Stimulated activated CD4-positive, alpha-beta T cell treated with anti-CD3 and anti-CD28 coated beads, Interleukin-4, amount 100 ng/mL, for 1 hour (primary cell): ENCODE measurements at places on chromosomes 7 and 10.

DNA sequence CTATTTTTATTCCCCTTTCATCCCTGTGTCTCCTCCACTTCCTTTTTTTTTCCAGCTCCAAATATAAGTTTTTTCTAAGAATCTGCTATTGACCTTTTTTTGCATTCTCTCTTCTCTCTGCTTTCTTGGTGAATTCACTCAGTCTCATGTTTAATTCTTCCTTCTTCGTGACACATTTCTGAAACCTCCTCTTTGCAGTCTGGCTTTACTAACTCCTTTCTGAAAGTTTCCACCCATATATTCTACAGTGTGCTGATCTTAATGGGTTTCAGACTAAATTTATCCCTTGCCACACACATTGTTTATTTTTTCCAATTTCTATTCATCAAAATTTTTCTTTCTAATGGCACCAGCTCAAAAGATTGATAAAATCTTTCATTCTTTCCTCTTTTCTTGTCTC is 47.8 kb upstream of the CALD1 start:
- DNase-seq, result no peak

DNA sequence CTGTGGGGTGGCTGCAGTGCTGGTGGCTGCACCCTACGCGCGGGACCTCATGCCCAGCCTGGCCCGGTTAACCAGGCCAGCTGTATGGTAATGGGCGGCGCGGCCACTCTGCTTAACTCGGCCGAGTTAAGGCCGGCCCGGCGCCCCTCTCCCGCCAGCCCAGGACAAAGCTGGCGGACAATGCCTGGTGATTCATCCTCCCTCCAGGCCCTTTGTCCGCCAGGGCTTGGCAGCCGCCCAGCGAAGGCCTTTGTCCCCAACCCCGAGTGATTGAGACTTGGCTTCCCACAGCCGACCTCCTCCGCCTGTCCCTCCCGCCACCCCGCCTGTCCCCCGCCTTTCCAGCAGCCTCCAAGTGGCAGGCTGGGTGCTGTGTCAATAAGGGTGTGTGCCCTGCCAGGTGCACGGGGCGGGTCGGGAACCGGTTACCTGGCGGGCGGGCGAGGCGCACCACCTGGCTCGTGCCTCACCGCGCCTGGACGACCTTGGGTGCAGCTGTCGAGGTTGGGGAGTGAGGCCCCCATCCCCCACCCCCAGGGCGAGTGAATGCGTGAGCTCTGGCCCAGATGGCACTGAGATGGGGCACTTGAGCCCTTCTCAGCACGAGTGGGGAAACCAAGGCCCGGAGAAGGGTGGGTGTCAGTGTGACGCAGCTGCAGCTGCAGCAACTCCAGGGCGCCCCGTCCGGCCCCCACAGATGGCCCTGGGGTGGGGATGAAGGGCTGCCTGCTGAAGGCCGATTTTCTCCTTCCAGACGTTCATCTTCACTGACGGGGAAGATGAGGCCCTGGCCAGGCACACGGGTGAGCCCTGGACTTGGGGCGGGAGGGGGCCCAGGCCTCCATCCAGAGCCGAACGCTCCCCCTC is 4.6 kb downstream of the LFNG start:
- no peak for DNase-seq

DNA sequence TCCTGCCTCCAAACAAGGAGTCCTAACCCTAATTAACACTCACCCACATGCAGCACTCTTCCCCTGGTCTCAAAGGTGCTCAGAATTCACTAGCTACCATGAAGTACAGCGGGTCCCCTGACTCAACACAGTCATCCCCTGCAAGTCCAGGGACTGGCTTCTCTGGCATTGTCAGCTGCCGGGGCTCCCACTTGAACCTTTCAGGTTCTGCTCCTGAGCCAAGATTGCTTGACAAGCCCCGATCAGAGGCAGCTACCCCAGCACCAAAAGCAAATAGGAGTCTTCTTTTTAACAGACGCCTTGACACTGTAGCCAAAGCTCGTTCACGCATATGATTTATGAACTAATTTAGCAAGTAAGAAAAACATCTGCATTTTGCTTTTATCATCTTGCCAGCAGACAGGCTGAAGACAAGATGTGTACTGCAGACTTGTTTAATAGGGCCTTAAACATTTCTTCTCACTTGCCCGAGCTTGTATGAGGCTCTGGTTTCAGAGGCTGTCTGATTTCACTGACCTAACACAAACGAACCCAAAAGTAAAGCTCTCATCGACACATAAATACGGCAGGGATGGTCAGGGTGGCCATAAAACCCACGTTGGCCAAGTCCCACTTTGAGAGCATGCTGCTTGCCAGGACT is 67.6 kb upstream of the ADAM12 start:
- DNase-seq, result no peak

DNA sequence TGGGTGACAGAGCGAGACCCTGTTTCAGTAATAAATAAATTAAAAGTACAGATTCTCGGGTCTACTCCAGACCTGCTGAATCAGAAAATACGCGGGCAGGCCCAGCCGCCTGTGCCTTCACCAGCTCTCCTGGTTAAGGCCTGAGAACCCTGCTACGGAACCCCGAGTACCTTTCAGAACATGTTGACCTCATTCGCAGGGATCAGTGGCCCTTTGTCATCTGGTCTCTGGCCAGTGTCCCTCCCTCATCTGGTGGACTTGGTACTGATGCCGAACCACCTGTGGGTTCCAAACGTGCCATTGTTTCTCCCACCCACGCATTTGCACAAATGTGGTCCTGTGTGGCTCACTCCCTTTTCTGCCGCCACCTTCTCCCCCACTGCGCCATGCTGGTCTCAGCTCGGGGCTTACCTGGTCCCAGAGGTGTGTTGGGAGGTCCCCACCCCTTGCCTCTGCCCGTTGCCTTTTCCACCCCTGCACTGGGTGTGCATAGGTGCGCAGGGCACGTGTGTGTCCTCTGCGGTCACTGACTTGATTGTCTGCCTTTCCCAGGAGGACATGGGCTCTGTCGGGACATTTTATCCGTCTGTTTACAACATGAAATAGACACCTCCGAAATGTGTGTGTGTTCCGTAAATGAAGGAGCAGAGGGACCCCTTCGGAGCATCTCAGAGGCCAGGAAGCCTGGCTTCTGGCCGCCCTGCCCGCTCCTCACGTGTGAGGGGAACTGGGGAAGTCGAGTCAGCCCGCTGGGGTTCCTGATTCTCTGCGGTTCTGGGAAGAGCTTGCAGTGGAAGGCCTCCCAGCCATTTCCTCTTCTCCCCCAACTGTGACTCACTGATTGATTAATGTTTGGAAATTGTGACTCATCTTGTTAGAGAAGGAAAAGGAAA is 135.2 kb downstream of the CUX1 start:
- no peak for DNase-seq

DNA sequence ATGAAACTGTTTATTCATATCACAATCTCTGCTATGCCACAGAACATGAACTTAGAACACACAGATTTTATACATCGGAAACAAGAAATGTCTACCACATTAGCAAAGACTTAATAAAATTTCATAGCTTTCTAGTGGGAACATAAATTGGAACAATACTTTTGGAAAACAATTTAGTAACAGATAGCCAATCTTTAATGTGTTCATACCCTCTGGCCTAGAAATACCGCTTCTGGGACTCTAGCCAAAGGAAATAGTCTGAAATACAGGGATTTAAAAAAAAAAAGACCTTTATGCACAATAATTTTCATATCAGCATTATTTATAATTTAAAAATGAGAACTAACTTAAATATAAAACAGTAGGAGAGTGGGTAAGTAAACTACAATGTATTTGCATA is 168.5 kb downstream of the PLXNA4 start:
- no peak for DNase-seq

GRCh38 chr10:101831169-101831811 is 12.3 kb downstream of the KCNIP2 start:
- DNase-seq, result no peak

DNA sequence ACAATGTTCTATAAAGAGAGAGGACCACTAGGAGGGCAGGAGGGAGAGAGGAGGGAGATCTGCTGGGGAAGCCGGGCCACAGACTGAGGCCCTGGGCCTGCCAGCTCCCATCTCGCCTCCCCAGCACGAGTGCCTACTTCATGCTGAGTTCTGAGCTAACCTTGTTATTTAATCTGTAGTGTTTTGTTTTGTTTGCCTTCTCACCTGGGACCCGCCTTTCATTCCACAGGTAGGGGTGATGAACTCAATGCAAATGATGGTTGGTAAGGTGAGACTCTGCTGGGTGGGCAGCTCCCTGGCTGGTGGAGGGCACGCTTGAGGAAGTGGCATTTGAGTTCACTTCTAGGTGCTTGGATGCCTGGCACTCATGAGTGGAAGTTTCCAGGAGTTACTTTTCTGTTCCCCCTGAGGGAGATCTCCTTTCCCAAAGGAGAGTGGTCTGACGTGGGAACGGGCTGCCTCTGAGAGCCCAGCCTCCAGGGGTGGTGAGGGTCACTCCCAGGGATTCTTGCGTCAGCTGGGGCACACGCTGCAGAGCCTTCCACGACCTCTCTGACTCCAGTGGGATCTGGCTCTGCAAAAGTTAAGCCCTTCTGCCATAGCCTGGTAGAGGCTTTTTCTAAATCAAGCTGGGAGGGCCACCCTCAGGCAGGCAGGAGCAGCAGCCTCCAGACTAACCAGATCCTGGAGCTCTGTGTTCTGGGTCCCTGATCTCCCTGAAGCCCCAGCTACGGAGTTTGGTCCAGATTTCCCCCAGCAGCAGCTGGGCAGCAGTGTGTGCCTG is 22.4 kb downstream of the UBTD1 start:
- DNase-seq, result no peak
